ENCODE measurements at places on chromosomes 1 and 21.

DNA sequence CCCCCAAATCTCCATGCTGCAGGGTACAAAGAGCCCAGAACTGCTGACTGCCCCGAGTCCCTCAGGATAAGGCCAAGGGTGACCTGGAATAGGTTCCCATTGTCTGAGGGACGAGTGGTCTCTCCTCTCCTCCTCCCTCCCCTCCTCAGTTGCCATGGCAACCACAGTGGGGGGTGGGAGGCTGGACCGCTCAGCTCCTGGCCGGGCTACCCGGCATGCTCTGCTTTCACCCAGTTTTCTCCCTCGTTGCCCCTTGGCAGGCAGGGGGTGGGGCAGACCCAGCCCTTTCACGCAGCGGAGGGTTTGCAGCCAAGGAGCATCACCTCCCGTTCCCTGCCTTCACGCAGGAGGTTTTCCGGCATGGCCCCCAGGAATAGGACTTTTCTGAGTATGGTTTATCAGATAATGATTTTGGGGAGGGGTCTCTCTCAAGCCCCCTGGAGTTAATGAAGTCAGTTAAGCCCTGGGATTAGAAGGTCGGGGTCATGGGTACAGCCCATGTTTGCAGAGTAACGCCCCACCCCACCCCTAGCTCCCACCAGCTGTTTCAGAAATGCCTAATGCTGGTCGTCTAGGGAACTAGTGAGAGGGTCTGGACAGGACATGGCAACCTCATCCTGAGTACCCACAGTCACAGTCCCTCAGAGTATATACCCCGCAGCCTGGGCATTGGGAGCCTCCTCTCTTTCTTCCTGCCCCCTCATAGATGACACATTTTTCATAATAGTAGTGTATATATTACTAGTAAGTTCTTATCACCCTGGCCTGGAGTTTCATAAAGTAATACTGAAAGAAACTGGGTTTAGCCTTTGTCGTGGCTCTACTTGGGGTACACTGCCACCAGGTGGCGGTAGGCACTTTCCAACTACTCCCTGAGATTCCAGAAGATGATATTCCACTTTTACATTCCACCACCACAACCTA is 20.7 kb downstream of the C1QB start:
- no peak for DNase-seq

DNA sequence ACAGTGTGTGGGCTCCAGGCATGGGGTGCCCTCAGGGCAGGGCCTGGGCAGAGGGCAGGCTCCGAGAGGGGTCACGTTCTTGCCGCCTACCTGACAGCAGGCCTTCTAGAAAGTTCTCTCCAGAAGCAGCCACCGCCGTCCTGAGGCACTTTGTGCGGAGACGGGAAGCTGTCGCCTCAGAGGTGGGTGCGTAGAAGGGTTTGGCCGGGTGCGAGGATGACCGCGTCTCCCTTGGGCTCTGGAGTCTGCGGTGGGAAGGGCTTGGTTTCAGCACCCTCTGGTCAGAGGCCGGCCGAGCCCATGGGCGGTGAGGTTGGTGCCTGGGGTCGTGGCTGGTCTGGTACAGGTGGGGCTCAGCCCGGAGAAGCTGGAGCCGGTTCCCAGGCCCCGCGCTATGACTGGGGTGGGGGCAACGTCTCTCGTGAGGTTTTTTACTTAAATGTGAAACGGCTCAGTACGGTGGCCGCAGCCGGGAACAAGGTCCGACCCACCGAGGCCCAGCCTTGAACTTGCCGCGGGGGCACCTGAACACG is 10.1 kb upstream of the TTLL10 start:
- DNase-seq: no peak

DNA sequence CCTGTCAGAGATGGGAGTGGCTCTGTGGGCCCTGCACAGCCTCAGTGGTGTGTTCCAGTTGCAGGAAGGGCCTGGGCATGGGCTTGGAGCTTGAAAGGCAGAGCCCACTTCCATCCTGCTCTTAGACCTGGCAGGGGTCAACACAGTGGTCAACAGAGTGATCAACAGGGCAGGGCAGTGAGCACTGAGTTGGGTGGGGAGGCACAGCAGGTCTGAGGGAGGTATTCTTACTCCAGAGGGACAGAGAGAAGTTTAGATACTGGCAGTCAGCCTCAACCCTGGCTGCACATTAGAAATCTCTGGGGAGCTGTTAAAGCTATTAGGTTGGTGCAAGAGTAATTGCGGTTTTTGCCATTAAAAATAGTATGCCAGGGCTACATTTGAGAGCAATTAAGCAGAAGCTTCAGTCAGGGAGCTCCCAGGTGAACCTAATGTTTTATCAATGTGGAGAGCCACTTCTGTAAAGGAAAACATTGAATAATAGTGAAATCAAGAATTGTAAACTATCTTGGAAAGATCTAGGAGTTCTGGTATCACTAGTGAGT is 37.7 kb downstream of the SH3BGR start:
- no peak for DNase-seq

DNA sequence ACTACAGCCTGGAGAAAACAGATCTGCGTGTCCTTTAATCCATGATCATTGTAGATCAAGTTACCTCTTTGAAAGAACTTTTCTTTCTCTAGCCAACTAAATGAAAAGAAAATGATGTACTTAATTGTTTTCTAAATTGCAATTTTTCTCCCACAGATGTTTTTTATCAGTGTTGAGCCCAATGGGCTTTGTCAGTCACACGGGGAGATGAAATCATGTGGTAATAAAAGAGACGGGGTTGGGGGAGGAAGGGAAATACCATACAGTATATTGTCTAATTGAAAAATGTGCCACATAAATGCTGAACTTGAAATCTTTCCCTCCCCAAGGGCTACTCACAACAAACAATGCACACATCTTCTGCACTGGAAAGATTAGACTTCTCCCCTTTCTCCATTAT is 58.4 kb downstream of the NTMT2 start:
- DNase-seq: no peak

- DNase-seq: no peak
These were observed 75.7 kb downstream of the BCAR3 start for GRCh38 chr1:93605812-93606512.

GRCh38 chr1:17434016-17434415 is 5.5 kb downstream of the RCC2 start:
- no peak for DNase-seq

DNA sequence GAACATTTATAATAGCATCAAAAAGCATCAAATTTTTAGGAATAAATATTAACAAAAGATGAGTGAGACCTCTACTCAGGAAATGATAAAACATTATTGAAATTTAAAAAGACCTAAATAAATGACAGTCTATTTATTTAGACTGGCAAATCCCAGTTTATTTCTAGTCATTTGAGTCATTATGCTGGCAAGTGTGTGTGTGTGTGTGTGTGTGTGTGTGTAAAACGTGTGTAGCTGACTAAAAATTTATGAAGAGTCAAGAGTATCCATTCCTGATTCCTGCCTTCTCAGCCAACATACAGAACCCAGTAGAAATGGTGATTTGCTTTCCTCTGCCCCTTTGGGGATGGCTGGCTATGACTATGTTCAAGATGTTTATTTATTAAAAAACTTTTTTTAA is 46.2 kb downstream of the OSBPL9 start:
- DNase-seq: no peak

GRCh38 chr1:115908565-115909274 is 67.6 kb upstream of the SLC22A15 start:
- DNase-seq: no peak

DNA sequence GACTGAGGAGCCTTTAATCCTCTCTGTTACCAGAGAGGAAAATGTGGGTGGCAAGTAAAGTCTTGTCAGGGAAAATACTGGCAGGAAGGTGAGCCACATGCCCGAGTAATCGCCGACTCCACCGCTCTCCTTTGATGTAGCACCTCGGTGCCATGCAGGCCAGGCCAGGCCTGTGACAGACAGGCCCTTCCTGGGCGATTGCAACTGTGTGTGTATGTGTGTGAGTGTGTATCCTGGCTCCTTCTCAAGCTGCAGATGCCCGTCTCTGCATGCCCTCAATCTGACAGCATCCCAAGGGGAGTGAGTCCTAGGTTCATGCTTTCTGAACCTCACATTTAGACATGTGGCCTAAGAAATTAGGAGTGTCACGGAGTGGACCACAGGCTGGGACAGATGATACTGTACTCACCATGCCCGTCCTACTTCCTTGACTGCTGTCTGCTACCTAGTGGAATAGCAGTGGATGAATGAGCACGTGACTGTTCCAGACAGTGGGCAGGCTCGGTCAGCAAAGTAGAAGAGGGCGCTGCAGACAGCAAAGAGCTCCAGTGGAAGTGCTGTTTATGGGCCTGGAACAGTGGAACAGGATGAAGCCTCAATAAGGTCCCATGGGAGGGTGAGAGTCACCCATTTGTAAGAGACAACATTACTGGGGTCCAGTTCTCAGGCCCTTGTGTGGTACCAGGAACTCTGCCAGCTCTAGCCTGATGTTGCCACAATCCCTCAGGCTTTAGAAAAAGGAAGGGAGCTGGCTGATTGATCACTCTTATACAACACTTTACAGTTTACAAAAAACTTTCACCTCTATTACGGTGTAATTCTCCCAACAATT is 25.3 kb downstream of the SERTAD4 start:
- DNase-seq: no peak

GRCh38 chr1:175564723-175565122 is 178.7 kb downstream of the TNR start:
- no peak for DNase-seq

DNA sequence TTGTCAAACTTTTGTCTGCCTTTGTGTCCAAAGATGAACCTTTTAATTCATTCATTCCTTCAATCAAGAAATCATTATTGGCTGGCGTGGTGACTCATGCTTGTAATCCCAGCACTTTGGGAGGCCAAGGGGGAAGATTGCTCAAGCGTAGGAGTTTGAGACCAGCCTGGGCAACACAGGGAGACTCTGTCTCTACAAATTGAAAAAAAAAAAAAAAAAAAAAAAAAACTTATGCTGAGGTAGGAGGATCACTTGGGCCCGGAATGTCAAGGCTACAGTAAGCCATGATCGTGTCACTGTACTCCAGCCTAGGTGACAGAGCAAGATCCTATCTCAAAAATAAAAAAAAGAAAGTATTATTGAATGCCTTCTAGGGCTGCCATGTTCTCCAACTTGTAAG is 51.3 kb upstream of the CXADR start:
- no peak for DNase-seq

DNA sequence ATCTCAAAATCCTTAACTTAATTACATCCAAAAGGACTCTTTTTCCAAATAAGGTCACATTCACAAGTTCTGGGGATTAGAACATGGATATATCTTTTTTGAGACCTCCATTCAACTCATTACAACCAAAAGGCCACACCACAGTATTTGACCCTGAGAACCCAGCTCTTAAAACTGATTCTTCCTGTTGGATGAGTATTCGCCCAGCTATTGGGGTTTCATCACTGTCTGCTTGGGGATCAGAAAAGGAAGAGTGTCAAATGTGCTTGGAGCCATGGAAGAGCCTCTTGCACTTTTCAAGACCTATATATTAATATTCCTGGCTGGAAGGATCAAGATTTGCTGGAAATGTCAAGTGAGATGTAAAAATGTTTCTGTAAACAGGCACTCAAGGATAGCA is 5.4 kb upstream of the TINAGL1 start:
- DNase-seq: no peak

DNA sequence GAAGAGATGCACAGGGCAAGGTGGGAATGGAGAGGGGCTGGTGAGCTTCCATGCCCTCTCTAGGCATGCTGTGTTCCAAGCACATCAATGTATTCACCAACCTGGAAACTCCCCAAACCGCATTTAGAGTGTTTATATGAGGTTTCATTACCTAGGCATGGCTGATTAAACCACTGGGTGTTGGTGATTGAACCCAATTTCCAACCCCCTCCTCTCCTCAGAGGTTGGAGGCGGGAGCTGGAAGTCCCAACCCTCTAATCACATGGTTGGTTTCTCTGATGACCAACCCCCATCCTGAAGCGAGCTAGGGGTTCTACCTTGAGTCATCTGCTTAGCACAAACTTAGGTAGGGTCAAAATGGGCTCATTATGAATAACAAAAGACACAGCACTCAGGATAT is 3.0 kb upstream of the PPIE start:
- DNase-seq: no peak

GRCh38 chr1:237282208-237282783 is 240.3 kb downstream of the RYR2 start:
- no peak for DNase-seq

DNA sequence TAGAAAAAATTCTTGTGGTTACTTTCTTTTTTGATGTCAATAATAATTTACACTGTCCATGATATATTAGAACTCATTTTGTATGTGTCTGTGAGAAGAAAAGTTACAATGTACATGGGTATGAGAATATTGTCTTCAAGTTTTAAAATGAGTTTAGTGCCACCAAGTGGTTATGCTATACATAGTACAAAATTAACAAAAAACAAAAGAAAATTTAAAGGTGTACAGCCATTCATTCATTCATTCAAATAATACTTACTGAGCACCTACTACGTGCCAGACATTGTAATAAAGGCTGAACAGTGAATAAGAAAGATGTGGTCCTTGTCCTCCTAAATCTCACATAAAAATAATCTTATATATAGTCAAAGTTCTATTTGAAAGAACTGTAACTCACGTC is 27.7 kb downstream of the UCHL5 start:
- no peak for DNase-seq

DNA sequence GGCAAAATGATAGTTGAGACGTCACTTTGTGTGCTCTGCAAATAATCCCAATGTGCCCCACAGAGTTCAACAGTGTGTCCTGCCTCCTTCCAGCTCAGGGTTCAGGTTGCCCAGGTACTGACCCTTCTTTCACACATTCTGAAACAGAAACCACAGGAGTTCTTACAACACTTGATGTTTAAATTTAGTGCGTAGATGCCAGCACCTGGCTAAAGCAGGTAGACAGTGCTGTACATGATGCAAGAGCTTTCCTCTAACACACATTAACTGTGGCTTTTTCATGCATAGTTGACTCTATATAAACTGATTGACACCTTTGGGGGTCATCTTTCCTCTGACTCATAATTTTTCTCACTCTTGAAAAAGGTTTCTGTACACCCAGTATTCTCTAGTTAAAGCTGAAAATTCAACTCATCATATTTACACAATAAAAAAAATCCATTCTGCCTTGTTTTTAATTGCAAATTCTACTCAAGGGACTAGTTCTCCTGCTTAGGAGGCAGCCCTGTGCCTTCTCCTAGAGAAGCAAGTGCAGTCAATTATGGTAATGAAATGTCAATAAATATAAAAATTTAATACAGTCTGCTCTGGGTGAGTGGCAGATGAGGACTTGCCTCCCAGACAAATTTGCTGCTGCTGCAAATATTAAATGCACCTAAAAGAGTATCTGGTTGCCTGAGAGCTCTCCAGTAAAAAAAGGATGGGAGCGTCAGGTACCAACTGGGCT is 91.4 kb downstream of the NR5A2 start:
- peak; percentile 70 for DNase-seq

- no peak for DNase-seq
These were observed 88.2 kb downstream of the KAZN start for GRCh38 chr1:14686701-14687100.

DNA sequence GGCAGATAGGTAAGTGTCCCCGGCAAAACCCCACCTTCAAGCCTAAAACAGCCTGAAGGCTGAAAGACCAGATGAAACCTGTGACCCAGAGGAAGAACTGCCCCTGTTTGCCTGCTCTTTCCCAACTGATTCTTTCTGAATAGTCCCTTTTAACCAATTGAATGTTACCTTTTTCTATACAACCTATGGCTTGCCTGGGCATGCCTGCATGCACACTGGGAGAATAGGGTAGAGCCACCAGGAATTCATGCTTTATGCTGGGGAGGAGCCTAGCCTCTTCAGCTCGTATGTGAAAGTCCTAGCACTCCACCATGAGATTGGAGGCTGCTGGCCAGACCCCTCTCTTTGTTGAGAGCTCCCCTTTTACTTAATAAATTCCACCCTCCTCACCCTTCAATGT is 340.0 kb downstream of the PTBP2 start:
- DNase-seq: no peak

- no peak for DNase-seq
These were observed 562 bp upstream of the EPB41 start for GRCh38 chr1:28913786-28914227.

- DNase-seq: no peak
These were observed 259.3 kb downstream of the SRGAP2C start for GRCh38 chr1:121444096-121444495.

Data from NCI-H187 treated with DMSO at 0.1 percent for 48 hours (cell line).